Fibroblast of skin of left quadriceps (primary cell): ENCODE measurements at places on chromosomes 11 and 22.

GRCh38 chr11:86696004-86696403, 23.6 kb upstream of the ME3 start:
- DNase-seq, result peak; percentile 95

DNA sequence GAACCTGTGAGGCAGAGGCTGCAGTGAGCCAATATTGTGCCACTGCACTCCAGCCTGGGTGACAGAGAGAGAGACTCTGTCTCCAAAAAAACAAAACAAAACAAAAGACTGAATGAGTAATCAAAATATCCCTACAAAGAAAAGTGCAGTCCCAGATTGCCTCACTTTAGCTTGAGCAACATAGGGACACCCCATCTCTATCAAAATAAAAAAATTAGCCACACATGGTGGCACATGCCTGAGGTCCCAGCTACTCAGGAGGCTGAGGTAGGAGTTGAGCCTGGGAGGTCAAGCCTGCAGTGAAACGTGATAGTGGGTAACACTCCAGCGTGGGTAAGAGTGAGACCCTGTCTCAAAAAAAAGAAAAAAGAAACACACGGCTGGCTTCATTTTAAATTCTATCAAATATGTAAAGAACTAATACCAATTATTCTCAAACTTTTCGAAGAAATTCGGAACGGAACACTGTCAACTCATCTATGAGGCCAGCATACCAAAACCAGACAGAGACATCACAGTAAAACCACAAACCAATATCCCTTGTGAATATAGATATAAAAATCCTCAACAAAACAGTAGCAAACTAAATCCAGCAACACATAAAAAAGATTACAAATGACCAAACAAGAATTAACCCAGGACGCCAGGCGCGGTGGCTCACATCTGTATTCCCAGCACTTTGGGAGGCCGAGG, 12.9 kb downstream of the CHEK2 start:
- DNase-seq, result no peak

DNA sequence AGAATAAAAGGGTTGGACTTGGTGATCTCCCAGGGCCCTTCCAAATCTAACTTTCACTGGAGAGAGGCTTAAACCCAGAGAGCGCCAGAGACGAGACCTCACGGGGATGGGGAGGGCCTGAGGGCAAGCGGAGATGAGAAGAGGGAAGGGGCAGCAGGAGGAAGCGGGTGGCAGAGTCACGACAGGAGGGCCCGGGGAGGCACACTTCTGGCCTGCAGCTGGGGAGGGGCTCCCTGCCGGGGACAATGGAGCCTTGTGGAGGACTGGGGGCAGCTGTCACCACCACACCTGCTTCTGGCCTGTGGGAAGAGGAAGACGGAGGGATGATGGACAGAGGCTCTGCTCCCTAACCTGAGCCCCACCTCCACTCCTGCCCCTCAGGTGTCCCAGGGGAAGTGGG, 40.2 kb downstream of the PDE2A start:
- DNase-seq, result no peak

GRCh38 chr22:22103078-22103875, 120.7 kb upstream of the TOP3B start:
- DNase-seq, result no peak

GRCh38 chr11:78402847-78403246, 14.8 kb downstream of the GAB2 start:
- no peak for DNase-seq

GRCh38 chr22:27065279-27065678, 407.9 kb downstream of the MIAT start:
- no peak for DNase-seq

DNA sequence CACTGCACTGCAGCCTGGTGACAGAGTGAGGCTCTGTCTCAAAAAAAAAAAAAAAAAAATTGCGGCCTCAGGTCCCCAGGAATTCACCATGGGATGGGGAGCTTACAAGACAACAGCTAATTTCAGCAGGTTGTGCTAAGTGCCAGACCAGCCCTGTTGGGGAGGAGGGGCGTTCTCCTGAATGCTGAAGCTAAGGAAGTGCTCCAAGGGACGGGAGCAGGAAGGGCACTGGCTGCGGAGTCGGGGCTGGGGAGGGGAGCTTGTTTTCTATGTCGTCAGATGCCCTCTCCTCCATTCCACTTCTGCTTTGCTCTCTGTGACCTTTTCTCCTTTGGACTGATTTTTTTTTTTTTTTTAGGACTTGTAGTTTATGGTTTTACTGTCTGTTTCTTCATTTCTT, 4.5 kb downstream of the ADAMTS15 start:
- no peak for DNase-seq

DNA sequence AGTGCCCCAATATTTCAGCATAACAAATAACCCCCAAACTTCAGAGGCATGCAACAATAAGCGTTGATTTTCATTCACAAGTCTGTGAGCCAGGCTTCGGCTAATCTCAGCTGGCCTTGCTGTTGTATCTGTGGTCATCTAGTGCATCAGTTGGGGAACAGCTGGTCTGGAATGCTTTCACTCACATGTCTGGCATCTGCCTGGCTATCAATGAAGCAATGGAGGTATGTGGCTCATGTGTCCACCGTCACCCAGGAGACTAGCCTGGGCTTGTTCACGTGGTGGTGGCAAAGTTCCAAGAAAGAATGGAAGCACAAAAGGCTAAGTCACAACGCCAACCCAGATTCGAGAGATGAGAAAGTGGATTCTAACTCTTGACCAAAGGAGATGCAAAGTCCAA, 304.8 kb upstream of the ISX start:
- no peak for DNase-seq

GRCh38 chr11:68297812-68298658, 14.4 kb upstream of the LRP5 start:
- DNase-seq, result no peak

DNA sequence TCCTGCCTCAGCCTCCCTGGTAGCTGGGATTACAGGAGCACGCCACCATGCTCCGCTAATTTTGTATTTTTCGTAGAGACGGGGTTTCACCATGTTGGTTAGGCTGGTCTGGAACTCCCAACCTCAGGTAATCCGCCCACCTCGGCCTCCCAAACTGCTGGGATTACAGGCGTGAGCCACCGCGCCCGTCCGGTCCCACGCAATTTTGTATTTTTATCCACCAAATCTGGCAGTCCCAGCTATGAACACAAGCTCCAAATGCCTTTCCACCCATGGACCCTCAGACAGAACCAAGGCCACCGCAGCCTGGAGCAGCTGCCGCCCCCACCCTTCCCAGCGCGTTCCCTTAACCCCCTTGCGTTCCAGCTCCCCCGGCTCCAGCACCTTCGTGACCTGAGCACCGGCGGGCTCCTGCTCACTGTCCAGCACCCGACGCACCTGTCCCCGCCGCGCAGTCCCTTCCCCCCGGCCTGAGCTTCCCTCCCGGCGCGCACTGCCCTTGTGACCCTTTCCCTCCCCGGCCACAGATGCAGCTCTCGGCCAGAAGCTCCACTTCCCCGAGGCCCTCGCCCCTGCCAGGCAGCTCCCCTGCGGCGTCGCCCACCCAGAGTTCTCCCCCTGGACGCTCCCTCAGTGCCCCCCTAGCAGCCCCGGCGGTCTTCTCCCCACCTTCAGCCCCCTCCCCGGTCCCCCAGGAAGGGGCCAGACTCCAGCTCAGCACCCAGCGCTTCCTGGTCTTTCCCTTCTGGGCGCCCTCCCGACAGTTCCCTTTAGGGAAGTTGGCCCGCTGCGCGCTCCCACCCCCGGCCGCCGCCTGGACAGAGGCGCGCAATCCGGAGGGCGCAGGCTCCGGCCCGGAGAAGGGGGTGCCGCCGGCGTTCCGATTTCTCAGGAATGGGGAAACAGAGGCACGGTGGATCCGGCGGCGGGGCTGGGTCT, 5.6 kb upstream of the ZBED4 start:
- no peak for DNase-seq
